CD4-positive, alpha-beta T cell treated with Interleukin-1 beta for 1 hour (primary cell): ENCODE measurements at places on chromosomes 16 and 17.

GRCh38 chr16:73670836-73671820, 623.2 kb upstream of the ZFHX3 start:
- DNase-seq = no peak

- no peak for DNase-seq
These were observed 9.3 kb upstream of the CARD14 start for GRCh38 chr17:80160536-80160935.

DNA sequence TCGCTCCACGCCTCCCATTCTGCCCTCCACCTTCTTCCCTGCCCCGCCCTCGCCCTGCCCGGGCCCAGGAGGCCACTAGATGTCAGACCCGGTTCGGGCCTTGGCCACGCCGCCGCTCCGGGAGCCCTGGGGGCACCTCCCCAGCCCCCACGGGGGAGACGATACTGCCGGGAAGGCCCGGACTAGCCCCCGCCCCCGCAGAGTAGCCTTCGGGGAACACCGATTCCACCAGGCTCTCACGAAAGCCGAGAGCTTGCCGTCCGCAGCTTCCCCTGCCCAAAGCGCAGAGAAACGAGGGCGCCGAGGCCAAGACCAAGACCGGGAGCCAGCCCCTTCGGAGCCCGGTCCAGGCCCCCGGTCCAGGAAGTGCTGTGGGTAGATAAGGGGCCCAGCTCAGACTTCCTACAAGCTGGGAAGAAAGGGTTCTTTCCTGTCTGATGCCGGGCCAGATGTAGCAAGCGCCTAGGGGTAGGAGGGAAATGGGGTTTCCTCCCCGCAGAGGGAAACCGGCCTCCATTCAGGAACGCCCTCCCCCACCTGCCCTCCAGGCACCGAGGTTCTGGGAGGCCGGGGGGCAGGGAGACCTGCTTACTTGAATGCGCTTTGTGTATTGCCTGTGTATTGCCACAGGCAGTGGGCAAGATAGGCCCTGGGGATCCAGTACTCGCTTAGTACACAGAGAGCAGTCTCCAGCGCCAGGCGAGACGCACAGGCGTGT, 806 bp upstream of the CYB561 start:
- peak; percentile 35 for DNase-seq

DNA sequence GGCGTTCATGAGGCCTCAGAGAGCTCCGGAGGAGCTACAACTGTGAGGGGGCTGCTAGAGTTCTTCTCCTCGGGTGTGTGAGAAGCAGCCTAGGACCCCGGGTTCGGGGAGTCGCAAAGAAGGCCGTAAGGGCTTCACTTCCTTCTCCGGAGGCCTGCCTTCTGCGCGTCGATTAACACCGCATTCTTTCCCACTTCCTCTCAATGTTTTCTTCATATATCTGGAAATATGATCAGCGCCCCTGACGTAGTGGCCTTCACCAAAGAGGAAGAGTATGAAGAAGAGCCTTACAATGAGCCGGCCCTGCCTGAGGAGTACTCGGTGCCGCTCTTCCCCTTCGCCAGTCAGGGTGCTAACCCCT, 449 bp downstream of the SMCR8 start:
- peak; percentile 55 for DNase-seq

GRCh38 chr17:77720946-77721845, 237.3 kb upstream of the TNRC6C start:
- no peak for DNase-seq

DNA sequence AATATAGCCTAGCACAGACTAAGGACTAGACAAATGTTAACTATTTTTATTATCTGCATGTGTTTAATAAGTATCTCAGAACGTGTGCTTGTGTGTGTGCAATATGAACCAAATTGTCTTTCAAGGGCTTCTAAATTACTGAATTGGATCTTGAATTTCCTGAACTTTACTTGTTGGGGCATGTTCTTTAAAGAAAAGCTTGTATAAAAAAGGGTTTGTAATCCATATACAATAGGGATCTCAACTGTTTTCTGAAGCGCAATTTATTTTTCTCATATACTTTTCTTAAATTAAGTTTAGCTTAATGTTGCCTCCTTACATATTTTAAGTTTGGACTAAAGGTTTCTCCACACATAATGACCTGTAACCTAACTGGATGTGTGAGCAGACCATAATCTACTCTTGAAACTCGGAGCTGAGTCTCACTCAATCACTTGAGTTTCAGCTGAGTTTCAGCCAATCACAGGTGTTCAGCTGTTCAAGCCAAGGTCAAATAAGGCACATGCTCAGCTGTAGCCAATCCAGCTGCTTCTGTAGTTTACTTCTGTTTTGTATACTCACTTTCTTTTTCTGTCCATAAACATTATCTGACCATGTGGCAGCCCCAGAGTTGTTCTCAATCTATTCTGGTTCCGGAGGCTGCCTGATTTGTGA, 72.3 kb downstream of the CDK5R1 start:
- DNase-seq = no peak

DNA sequence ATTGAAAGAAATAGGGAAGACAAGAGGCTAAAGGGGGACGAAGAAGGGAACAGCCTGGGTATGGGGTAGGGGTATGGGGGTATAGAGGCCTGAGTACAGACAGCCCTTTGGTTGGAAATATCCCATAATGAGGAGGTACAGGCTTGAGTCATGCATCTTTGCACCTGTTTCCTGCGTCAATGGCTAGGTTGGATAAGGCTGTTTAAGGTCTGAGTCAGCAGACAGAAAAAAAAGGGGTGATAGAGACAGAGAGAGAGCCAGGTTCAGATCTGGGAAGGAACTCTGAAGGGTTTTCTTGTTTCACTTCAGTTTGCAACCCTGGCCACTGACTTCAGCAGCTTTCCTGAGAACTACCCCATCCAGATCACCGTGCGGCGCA, 8.5 kb downstream of the FNDC8 start:
- no peak for DNase-seq
